Kidney glomerular epithelial cell (primary cell): ENCODE measurements at places on chromosomes 5 and 9.

DNA sequence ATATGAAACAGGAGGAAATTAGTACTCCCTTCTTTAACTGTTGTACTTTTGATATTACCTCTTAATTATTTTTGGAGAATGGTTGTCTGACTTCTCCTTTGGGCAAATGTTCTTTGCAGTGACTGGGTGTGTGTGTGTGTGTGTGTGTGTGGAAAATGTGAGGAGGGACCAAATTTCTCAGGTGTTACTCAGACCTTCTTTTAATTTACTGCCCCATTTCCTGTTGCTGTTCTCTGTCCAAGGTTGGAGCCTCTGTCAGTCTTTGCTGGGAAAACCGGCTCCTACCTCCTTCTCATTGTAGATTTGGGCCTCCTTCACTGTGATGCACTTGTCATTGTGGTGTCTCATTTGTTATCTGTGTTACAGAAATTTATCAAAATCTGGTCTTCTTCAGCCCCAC lies 68.4 kb downstream of the PBX3 start:
- DNase-seq = peak; percentile 19

- DNase-seq = no peak
These were observed 2.2 kb downstream of the DUSP1 start for GRCh38 chr5:172768573-172769341.

- no peak for DNase-seq
These were observed 169.7 kb upstream of the TBCA start for GRCh38 chr5:77945874-77946273.

- DNase-seq = no peak
These were observed 445.3 kb downstream of the DMRT2 start for GRCh38 chr9:1495282-1496030.

DNA sequence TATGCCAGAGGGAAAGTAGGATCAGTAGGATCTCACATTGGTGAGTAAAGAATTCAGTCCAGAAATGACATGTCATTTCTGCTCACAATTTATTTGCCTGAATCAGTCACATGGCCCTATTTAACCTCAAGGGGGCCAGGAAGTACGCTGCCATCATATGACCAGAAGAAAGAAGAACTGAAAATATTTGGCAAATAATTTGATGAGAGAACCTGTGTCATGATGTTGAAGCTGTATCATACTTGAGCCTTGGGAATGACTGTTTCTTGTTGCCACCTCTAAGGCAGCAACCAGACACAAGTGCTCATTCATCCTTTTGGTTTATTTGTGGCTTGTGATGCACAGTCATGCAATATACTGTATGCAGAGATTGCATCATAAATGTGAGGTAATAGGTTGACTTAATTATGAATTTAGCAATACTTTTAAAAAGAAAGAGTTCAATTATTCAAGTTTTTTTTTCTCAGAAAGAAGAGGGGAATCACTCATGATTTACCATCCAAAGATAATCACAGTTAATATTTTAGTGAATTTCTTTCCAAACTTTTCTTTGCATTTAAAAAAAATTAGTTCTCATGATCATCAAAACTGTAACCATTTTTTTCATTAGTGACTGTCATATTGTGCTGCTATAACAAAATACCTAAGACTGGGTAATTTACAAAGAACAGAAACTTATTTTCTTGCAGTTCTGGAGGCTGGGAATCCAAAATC lies 8.2 kb upstream of the ZFYVE16 start:
- DNase-seq = peak; percentile 9

- no peak for DNase-seq
These were observed 245.1 kb downstream of the FSTL4 start for GRCh38 chr5:133367071-133367786.

DNA sequence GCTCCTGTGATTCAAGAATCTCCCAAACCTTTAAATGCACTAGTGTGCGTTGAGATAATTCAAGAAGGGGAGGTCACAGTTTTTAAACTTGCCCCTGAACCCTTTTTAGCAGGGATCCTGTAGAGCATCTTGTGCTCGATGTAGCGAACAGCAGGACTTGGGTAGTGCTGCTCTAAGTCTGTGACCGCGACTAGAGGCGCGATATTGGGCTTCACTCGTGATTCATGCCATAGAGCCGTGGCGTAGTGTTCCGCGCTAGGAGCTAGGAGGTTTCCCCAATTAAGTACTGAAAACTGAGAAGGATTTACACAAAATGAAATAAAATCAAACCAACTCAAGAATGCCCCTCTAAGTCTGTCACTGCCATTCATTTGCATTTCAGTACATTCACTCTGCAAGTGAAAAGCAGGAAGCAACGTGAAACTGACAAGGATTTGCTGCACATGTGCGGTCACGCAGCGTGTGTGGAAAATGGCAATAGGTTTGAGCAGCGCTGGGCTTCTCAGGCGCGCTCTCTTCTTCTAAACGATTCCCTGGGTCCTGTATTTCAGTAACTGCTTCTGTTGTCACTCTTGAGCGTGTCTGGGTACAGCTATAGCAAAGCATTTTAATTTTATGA lies 1135.9 kb upstream of the WWC1 start:
- DNase-seq = no peak

- no peak for DNase-seq
These were observed 12.2 kb upstream of the SMIM32 start for GRCh38 chr5:136205061-136205702.

DNA sequence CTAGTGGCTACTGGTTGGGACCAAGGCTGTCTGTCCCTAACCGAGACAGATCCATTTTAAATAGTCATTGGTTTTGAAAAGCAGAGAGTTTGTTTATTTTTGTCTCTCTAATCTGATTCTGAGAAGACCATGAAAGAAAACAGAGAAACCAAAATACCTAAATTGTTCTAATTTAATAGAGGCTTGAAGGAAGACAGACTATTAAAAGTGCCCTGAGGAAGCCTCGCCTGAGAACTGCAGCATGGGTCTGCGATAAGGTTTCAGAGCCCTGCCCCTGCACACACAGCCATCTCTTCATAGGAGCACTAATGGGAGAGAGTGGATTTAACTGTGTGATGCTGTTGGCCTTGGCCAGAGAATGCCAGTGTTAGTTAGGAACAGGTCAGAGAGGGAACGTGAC lies 175.5 kb upstream of the SV2C start:
- DNase-seq = no peak

DNA sequence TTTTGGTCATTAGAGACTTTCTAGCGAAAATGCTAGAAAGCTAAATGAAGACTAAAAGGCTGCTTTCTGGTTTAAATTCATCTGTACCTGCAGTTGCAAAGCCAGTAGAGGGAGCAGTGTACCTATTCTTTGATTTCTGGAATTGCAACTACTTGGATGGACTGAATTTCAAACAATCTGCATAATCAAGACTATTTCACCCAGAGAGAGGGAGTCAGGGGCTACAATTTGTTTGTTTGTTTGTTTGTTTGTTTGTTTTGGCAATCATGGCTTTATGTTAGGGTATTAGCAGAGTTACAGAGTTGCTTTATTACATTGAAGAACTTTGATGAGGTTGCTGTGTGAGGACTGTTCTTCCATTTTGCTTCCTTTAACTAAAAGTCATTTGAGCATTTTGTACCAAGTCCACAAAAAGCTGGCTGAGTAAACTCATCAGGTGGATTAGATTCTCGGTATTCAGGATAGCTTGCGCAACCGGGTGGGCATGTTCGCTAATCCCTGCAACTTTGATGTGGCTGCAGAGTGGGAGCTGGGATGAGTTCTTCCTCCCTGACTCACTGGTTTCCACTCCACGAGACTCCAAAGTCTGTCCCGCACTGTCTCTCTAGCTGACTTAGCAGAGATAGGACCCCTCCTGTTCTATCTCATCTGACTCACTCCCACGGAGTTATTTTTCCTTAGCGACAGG lies 80.0 kb upstream of the TUT7 start:
- DNase-seq = peak; percentile 80

DNA sequence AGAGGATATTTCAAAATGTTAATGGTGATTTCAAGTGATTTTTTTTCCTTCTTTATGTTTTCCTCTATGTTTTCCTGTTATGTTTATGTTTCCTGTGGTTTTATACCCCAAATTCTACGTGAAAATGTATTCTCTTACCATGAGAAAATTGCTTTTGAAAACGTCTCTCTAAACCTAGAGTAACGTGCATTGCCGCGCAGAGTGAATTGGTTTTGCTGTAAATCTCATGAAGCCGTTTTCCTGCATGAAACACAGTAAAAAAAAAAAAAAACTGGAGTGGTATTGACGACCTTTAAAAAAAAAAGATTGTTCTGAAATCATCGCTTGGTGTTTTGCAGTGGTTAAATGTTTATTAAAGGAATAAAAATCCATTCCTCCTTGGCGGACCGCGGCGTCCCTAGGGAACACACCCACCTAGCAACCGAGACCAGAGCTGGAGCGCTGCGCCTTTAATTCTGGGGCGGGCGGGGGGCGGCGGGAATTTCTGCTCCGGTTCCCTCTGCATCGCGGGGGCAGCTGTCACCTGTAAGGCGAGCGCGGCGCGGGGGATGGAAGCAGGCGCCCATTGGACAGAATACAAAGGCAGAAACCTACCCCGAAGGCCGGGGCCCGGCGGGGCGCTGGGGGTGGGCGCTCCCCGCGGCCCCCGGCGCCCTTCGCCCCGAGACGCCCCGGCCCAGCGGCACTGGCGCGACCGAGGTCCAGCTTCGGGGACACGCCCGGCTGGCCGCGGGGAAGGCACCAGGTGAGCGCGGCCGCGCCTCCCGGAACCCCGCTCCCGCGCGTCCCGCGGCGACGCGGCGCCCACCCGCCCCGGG lies at the start of gene SOWAHA:
TSS of gene SOWAHA (plus strand) at position 522 of the 818 bp plus-strand sequence. CDS start 320 bp downstream, outside the sequence.
- DNase-seq = no peak

GRCh38 chr5:35683466-35683865 lies 65.8 kb downstream of the SPEF2 start:
- no peak for DNase-seq

- DNase-seq = no peak
These were observed 80.6 kb downstream of the SPEF2 start for GRCh38 chr5:35698047-35698808.

DNA sequence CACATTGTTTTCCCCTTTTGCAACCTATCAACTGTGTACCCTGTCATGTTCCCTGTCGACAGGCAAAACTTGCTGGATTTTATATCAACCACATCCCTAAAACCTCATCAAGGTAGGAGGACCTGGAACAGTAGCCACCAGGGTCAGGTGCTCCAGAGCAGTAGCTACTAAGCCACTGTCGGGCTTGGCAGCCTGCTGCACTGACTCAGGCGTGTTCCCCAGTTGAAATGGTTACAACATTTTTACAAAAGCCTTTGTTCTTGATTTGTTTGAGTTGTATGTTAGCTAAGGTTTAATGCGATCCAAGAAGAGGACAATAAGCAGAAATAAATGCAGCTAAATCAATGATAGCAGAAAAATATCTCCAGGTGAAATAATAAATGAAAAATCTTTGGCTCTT lies 407.4 kb upstream of the TLE4 start:
- DNase-seq = no peak

DNA sequence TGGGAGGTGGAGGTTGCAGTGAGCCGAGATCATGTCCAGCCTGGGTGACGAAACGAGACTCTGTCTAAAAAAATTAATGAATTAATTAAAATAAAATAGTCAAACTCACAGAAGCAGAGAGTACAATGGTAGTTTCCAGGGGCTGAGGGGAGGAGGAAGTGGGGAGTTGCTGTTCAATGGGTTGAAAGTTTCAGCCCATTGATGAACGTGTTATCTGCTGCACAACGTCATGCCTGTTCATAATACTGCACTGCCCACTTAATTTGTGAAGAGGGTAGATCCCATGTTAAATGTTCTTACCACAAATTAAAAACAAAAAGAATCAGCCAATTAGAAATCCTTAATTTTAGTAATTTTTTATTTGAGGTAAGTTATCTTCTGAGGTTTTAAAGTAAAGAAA lies 16.4 kb upstream of the RUFY1 start:
- no peak for DNase-seq

GRCh38 chr9:116360989-116361388 lies 207.4 kb downstream of the PAPPA start:
- no peak for DNase-seq

- no peak for DNase-seq
These were observed 16.9 kb downstream of the NNT start for GRCh38 chr5:43619911-43620310.

DNA sequence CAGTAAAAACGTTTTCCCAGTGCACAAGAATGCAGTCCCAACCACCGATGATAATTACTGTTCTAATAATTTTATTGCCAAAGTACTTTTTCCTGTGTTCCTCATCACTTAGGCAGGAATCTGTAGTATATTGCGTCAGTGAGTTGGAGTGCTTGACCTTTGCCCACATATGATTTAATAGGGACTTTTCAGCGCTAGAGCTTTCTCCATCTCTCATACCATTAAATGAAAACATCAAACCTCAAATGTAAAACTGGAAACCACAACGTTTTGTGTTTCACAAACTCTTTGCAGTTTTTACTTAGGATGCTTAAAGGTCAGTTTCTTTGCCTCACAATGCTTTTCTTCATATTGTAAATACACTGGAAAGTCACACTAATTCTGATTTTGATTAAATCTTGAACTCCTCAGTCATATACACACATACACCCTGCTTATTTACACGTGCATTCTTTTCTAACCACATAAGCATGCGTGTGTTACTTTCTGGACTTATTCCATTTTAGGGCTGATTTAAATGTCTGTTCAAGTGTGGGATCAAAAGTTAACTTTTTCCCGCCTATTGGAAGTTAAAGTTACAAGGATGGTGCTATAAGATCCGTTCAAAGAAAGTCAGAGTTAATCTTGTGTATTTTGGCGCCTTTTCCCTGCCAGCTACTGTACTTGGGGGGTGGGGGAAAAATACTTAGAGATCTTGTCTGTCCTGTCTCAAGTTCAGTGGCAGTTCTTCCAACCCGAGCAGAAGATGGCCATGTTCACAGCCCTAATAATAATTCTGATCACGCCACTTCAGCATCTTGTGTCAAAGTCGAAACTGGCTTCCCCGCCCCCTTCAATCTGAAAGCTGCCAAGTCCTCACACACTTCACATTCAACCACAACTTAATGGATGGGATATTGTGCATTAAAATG lies 6.6 kb upstream of the NFIB start:
- no peak for DNase-seq

- no peak for DNase-seq
These were observed 281.2 kb upstream of the RGMB start for GRCh38 chr5:98492258-98492657.

GRCh38 chr5:58076483-58077257 lies 383.2 kb downstream of the PLK2 start:
- no peak for DNase-seq

GRCh38 chr5:1349246-1349645 lies 4.3 kb upstream of the CLPTM1L start:
- no peak for DNase-seq

- DNase-seq = no peak
These were observed 23.1 kb downstream of the IER5L start for GRCh38 chr9:129154866-129155477.
